Suprapubic skin (tissue), 4 donors: ENCODE measurements at places on chromosomes 16 and 17. TPM values are rescaled to one million over a fixed set of nuclear protein-coding genes. Genes with fewer than 3 reads are reported as not detected.

DNA sequence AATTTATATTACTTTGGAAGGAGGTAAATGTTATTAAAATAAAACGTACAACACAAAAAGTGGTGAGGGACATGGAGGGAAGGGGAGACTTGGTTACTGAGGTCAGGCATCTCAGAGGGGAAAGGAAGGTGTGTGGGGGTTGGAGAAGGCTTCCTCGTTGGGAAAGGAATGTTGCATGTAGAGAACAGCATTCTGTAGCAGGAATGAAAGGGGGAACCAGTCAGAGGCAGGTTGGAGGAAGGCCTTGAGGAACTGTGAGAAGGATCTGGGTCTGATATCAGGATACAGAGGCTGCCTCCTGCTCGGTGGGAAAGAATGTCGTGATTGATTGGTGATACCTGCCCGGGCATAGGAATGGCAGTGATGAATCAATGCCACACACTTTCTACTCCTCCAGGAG lies 103.3 kb upstream of the ZFHX3 start:
- DNase-seq, result no peak

- no peak for DNase-seq
Observed at GRCh38 chr17:298791-299450, 53.7 kb downstream of the RPH3AL start.

GRCh38 chr17:56109836-56110235 lies 43.4 kb upstream of the ANKFN1 start:
- DNase-seq, result no peak

DNA sequence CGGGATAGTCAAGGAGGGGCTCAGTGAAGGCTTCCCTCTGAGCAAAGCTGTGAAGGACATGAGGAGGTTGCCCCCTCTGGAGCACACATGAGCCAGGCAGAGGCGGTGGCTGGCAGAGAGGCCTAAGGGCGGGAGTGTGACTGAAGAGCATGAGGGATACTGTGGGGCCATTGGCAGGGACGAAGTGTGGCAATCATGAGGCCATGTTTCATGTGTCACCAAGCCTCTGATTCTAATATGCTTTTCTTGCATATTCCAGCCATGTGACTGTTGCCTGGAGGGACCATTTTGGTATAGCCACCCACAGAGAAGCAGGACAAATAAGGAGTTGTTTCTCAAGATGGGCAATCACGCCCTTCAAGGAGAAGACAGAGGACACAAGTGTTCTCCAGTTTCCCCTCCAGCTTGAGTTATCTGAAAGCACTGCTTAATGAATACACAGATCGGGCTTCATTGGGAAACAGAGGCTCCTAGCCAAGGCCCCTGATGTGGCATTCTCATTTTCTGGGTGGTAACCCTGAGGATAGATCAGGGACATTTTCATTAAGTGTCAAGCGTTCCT lies 68.0 kb downstream of the AKAP1 start:
- no peak for DNase-seq

Gene DHX58
- total RNA-seq, result 14.2 TPM

- DNase-seq, result no peak
Observed at GRCh38 chr17:49969134-49969759, at the start of gene DLX4. TSS of gene DLX4 (plus strand) at chr17:49969190. CDS start at chr17:49969469, 279 bp downstream.

DNA sequence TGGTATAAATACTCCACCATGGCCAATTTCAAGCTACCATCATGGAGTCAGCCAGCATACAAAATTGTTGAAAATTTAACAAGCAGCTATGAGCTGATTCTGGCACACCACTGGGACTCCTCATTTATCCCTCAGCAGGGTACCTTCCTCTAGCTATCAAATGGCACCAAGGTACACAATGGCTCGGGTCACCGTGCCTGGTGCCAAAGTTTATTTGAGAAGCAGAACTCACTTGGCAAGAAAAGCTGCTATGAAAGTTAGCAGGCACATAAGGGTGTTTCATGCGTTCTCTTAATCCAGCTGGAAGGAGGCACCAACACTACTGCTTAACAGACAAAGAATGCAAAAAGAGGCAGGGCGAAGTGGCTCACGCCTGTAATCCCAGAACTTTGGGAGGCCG lies 51.6 kb downstream of the IKZF3 start:
- DNase-seq, result no peak

Gene LPCAT2
- total RNA-seq, result 12.1 TPM

Gene C17orf100
- 1.9 TPM for total RNA-seq

- DNase-seq, result no peak
Observed at GRCh38 chr17:13827118-13827517, 225.4 kb upstream of the HS3ST3A1 start.

- no peak for DNase-seq
Observed at GRCh38 chr17:8994319-8994718, 27.0 kb upstream of the NTN1 start.

Gene CEP20
- 43.0 TPM for total RNA-seq

DNA sequence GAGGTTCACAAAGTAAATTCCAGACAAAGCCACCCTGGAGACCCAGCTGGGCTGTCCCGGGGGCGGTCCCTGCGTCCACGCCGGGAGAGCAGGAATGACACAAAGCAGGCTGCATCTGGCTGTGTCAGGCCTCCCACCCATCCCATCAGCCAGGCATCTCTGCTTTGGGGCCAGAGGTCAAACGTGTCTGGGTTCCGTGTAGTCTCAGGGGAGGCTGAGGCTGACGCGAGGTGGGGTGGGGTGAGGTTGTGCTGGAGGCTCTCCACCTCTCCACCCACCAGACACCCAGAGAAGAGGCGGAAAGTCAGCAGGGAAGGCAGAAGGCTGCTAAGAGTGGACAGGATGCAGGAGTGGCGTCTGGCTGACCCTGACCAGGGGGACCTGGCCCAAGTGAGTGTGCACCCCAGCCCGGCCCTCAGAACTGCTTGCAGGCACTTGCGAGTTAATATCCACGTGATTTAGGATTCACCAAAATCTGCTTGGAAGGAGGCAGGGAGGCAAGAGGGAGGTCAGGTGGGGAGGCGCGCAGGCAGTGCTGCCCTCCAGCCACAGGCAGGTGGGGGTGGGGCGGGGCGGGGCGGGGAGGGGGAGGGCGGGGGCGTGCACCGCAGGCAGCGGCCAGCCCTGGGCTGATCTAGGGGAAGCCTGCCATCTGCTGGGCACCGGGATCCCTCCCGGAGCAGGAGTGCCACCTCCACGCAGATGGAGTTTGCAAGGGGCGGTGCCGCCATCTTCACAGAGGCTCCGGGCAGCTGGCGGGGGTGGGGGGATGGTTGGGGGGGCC lies 44.3 kb downstream of the TBC1D16 start:
- DNase-seq, result peak; percentile 86

DNA sequence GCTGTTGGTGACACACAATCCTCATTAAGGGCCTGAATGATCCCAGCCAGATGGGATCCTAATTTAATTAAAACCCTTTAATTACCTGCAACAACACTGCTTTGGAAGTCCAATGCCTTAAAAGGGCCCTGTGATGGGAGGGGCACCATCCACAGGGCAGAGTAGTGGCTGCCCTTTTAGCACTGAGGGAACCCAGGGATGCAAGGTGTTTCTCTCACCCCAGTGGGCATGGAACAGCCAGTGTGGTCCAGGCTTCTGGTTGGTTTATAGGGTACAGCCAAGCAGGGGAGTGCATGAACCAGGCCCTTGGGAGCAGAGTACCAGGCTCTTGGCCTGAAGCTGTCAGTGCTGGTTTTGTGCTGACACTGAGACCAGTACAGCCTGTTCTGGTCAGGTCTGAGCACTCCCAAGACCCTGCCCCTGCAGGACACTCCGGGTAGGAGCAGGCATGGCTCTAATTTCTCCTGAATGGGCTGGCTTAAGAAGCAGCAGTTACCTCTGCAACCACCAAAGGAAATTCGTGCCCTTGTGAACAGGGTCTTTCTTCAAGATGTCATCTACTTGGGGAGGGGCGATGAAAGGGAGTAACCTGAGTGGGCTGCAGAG lies 9.9 kb downstream of the NXPH3 start:
- DNase-seq, result no peak

- no peak for DNase-seq
Observed at GRCh38 chr17:27871407-27871806, 21.8 kb downstream of the LYRM9 start.

DNA sequence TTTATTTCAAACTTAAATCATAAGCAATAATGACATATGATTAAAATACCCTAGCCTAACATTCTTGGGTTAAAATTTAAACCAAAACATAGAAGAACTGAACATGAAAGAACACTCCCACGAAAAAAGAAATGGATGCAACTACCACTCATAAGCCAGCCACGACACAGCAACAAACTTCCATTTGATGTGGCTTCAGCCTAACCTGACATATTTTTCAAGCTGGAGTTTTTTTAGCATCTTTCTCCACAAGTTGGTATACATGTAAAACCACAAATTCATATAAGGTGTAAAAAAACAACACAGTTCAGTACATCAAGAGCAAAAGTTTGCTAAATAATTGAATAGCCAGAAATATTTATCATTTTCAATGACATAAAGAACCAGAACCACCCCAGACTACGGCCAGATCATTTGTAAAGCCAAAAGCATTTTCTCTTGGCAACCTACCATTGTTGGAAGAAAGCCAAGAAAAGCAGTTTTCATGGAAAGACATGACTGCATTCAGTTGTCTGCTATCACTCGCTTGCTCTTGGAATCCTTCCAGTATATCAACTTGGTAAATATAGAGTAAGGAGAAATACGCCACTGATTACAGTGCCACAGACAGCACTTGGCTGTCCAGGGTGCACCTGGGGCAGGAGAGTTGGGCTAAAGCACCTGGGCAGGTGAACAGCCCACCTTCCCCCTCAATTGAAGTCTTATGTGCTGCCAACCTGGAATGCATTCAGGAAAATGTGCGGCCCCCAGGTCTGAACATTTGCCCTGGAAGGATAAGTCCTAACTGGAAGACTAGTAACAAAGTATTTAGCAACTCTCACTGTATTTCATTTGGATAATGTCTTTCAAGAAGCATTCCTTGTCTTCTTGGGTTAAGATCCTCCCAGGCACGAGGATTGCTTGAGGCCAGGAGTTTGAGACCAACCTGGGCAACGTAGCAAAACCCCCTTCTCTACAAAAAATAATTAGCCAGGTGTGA lies 60.5 kb downstream of the CREBBP start:
- DNase-seq, result no peak

Gene CHD9NB
- 20.0 TPM for total RNA-seq

- DNase-seq, result no peak
Observed at GRCh38 chr16:29315046-29315445, 91.5 kb downstream of the NPIPB11 start.

GRCh38 chr17:47760409-47761140 lies 27.5 kb downstream of the TBX21 start:
- DNase-seq, result no peak
